ENCODE measurements at places on chromosomes 4 and X.

- no peak for DNase-seq
Measured at GRCh38 chr4:154030746-154031145, 241.9 kb upstream of the SFRP2 start.

GRCh38 chr4:168604496-168605373, 107.9 kb downstream of the PALLD start:
- DNase-seq, result no peak

GRCh38 chrX:42247241-42247640, 323.9 kb upstream of the CASK start:
- no peak for DNase-seq

GRCh38 chr4:4320528-4320927, 30.5 kb downstream of the ZBTB49 start:
- no peak for DNase-seq

DNA sequence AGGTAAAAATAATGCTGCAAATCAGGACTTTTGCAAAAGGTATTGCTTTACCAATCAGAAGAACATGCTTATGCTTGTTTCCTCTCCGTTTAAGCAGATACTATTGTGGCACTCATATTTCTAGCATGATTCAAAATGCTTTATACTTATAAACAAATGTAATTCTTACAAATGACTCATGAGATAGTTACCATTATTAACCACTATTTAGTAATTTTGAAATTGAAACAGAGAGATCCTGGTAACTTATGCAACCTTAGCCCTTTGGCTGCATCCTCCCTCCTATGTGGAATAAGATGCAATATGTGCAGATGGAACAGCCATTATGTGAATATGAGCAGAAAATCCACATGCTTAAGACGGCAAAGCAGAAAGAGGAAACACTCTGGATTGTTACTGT, 164.7 kb downstream of the PCDH18 start:
- DNase-seq, result no peak

- DNase-seq, result no peak
Measured at GRCh38 chr4:114161809-114162208, 182.4 kb upstream of the ARSJ start.

- no peak for DNase-seq
Measured at GRCh38 chrX:31331015-31331414, 259.2 kb upstream of the FTHL17 start.

- DNase-seq, result no peak
Measured at GRCh38 chr4:146567396-146567795, 45.7 kb upstream of the SLC10A7 start.

- DNase-seq, result no peak
Measured at GRCh38 chrX:137151403-137151802, 117.6 kb upstream of the GPR101 start.

GRCh38 chrX:10795721-10796120, 175.3 kb upstream of the MID1 start:
- no peak for DNase-seq

- DNase-seq, result no peak
Measured at GRCh38 chr4:125789023-125789422, 474.3 kb downstream of the FAT4 start.

- DNase-seq, result no peak
Measured at GRCh38 chrX:154458116-154458953, at the start of gene PLXNA3. PLXNA3 (plus strand) TSS chrX:154458281; CDS start chrX:154460184, 1,903 bp downstream.

DNA sequence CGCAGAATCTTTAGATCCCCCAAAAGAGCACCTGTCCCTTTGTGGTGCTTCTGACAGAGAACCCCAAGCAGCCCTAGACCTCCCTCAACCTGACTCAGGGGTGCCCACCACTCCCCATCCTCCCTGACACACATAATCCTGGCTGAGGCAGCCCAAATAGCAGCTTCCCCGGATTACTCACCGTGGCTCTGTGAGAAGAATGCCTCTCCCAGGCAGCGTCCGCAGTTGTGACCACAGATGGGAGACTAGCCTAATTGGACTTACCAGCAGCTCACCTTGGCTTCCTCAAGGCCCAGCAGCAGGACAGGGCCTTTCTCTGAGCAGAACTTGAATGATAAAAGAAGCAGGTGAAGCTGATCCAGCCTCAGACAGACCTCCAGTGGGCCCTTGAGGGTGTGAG, 10.3 kb upstream of the ODAPH start:
- DNase-seq, result no peak

- DNase-seq, result no peak
Measured at GRCh38 chr4:159071178-159071968, 31.5 kb upstream of the RAPGEF2 start.

DNA sequence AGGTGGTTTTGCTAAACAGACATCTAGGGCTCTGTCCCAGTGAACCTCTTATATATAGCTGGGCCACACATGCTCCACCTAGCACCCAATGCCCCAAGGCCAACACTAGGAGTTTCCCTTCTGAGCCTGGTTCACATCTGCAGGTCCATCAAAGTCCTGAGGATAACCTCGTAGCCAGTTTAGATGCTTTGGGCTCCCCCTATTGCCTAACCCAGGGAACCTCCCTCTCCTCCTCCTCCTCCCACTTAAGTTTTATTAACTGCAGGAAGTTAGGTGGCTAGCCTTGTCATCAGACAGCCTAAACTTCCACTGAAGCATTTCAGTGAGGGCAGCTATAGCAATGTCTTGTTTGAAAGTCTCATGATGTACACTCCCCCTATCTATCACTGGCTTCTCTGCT, 88.0 kb downstream of the GUCY2F start:
- no peak for DNase-seq

DNA sequence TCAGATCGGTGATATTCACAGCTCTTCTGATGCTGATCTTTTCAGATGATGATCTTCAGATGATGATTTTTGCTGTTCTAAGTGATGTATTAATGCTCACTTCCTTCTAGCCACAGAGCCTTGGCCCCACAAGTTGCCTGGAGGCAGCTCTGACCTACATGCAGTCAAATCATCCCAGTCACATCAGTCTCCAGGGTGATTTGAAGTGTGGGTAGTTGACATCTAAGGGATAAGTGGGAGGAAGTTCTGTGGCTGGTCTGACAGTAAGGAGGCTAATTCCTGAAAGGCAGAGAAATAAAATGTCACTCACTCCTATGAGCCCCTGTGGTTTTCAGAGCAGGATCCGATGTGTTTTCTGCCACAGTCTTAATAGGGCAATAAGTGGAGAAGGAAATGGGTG, 79.8 kb upstream of the RPL34 start:
- no peak for DNase-seq

DNA sequence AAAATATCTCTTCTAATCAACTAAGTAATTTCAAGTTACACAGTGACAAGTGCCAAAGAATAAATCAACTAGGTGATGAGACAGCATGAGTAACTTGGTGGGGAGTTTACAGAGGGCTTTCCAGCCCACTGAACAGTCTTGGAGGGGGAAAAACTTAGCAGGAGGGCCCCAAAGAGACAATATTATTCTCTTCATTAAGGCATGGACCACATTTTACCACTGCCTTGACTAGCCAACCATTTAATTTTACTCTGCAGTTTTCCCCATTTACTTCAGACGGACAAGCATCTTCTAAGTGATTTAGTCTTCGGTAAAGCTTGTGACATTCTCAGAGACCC, 25.3 kb upstream of the GATB start:
- no peak for DNase-seq

GRCh38 chr4:148078061-148078460, 346.2 kb downstream of the ARHGAP10 start:
- no peak for DNase-seq

DNA sequence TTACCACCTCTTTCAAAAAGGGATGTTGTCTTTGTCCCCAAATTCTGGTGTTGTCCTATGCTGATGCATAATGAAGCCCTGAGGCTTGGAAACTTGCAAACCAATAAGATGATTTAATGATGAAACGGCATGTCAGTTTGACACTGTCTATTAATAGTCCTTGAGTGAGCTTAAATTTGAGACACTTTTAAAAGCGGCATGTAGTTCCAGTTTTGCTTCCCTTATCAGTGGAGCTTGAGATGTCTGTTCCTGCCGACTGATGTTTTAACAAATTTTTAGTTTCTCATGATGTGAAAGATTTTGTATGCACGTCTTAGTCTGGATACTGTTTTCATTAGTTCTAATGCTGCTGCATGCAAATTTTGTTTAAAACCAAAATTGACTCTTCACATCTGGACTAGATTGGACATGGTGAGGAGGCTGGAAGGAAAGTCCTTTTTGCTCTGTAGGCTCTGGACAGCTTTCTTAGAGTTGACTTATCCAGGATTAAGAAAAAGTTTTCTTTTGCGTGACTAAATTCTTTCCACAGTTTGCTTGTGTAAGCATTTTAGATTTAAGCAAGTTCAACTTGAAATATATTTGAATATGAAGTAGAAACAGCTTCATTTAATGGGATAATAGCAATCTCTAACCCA, 11.7 kb downstream of the C1GALT1C1 start:
- DNase-seq, result no peak

DNA sequence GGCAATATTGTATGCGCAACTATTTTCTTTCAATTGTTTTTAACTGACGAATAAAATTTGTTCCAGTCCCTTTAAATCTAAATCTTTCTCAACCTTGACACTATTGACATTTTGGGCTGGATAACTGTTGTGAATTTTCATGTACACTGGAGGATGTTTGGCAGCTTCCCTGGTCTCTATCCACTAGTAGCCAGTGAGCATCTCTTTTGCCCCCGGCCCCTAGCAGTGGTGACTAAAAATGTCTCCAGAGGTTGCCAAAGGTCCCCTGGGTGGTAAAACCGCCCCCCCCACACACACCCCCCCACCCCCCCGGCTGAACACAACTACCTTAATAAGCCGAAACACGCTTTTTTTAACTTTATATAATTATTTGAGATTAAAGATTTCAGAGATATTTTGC, 514 bp downstream of the FANCB start:
- DNase-seq, result no peak

- no peak for DNase-seq
Measured at GRCh38 chr4:125772680-125773079, 457.9 kb downstream of the FAT4 start.

DNA sequence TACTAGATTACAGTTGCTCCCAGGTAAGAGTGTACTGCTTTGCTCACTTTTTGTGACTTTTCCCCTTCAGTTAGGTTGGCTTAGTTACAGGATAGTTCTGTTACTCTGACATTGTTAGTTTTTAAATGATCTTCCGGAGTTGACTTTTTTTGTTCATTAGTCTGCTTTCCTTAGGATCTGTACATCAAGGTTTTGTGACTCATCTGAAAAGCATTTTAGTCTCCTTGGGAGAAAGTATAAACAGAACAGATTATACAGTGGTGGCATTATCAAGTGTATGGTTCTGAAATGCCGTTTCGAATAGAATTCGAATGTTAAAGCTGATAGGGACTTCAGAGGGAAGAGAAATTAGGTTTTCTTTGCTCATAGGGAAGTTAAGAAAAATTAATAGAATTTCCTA, 63.3 kb downstream of the USP9X start:
- no peak for DNase-seq

DNA sequence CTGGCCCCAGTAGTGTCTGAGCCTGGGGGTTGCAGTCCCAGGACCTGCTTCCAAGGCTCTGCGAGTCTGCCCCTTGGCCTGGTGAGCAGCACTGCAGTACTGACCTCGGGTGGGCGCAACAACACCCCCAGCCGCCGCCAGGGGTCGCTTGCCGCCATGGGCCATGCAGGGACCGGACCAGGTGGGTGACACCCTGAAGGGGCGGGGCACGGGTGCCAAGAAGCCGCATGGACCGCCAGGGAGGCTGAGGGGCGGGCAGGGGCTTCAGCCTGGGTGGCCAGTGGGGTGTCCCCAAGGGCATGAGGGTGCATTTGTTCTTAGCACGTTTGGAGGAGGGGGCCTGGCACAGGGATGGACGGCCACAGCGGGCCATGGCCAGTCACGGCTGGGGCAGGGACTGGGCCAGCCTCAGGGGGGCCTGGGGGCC, 25.0 kb downstream of the TACC3 start:
- DNase-seq, result no peak

- DNase-seq, result no peak
Measured at GRCh38 chrX:31449081-31449480, 377.2 kb upstream of the FTHL17 start.

- no peak for DNase-seq
Measured at GRCh38 chrX:121245763-121246162, 198.4 kb downstream of the GLUD2 start.

DNA sequence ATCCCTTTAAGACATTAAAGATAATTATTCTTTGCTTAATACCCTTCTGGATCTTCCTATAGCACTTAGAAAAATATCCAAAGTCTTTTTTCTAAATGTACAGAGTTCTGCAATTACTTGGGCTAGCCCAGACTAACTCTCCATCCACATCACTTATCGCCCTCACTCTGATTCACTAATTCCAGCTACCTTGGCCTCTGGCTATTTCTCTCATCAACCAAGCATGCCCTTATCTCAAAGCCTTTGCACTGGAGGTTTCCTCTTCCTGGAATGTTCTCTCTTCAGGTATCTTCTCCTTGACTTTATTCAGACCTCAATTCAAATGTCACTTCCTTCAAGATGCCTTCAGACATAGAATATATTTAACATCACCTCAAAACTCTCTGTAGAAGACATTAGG, 345.1 kb upstream of the SMIM31 start:
- DNase-seq, result no peak

GRCh38 chr4:94934201-94934600, 176.4 kb downstream of the BMPR1B start:
- DNase-seq, result no peak

DNA sequence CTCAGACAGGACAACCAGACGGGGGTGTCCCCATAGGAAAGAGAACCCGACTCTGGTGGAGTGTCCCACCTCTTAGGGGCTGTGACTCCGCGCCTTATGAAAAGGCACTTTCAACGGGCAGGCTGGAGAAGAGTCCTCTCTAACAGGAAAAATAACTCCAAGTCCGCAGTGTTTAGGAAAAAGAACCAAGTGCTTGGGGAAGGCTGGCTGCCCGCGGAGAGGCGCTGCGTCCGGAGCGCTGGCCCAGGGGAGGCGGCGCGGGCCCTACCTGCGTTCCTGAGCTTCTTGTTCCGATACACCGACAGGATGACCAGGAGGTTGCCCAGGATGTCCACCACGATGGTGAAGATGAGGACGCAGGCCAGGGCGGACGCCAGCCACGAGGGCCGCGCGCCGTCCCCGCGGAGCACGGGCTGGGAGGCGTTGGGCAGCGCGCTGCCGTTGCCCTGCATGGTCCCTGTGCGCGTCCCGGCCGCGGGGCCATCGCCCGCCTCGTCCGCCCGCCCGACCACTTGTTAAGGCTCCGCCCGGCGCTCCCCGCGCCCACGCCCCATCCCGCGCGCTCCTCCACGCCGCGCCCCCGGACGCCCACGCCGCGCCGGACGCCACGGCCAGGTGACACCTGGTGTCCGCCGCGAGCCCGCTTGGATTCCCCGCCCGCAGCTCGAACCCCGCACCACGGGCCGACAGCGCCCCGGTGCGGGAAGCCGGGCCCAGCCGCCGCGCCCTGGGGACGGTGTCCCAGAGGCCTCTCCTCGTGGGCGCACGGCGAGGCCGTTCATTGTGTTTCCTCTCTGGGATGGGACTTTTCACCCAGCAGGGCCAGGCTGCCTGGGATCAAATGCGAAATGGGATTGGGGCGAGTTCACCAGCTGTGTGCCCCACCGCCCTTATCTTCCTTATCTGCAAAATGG, at the start of gene MTNR1A:
Gene MTNR1A, minus strand, starts transcription at position 654 of the 914 bp plus-strand sequence. Its CDS starts 202 bp downstream, at position 452.
- no peak for DNase-seq

DNA sequence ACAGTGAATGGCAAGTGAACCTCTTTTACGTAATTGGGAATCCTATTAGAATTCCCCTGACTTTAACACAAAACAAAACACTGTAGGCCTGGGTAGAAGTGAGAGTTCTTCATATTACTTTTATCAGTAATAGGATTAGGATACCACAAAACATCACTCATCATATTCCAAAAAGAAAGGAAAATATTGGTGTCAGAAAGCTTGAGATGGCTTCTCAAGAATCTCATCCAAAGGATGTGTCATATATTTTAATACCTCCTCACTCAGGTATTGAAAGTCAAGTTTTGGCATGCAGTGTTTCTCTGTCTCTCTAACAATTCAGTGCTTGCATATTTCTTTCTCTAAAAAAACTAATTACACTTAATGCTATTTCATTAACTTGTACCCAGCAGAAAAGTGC, 173.2 kb downstream of the PDGFC start:
- DNase-seq, result no peak
